AML-193 (cell line): ENCODE measurements at places on chromosomes 5 and 9.
A peak's percentile ranks its signal among the peaks of the same experiment; 100 is the strongest.

- no peak for DNase-seq
These were observed 70.4 kb upstream of the DAB2 start for GRCh38 chr5:39495227-39495626.

DNA sequence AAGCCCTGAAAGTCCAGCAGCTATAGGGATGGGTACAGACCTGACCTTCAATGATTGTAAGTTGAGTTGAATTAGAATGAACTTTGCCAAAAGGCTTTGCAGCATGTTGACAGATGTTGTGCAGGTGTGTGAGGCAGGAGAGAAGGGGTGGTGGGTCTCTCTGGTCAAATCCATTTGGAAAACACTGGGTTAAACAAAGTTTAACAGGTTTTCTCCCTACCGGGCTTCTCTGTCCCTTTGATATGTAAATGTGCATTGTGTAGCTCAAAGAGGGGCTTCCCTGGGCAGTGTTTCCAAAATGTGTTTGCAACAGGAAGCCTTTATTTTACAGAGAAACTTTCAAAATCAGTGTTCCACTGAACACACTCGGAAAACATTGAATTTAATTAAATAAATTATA lies 72.1 kb upstream of the BRINP1 start:
- DNase-seq, result no peak

- DNase-seq, result peak; percentile 71
These were observed 134.7 kb upstream of the DMRT1 start for GRCh38 chr9:706606-707459.

- DNase-seq, result no peak
These were observed 136.1 kb downstream of the GAPVD1 start for GRCh38 chr9:125397736-125398135.

GRCh38 chr5:616484-617039 lies 4.4 kb downstream of the CEP72 start:
- DNase-seq, result no peak

DNA sequence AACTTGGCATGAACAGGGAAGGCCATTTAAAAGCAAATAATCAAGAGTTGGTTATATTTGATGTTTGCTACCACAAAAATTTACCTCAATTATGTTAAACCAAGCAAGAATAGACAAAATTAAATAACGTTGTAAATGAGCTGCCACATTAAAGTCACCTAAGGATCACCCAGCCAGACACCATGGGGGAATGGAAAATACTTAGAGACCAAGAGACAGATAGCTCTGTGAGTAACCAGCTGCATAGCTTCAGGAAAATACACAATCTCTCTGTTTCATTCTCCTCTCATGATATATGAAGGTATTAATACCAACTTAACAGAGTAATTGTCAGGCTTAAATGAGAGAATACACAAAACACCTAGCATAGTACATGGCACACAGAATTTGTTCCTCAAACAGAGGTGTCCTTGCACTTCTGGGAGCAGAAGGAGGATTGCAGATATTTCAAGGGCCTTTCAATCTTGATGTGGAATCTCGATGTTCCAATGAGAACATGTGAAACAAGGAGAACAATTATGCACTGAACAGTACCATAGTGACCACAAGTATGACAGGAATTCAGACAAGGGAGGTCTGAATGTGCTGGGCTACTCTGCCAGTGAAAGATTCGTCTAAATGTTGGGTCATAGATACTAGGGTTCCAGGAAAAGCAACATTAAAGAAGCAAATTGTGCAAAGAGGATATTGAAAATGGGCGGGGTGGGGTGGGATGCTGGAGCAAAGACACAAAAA lies 18.6 kb downstream of the JAKMIP2 start:
- DNase-seq, result no peak

DNA sequence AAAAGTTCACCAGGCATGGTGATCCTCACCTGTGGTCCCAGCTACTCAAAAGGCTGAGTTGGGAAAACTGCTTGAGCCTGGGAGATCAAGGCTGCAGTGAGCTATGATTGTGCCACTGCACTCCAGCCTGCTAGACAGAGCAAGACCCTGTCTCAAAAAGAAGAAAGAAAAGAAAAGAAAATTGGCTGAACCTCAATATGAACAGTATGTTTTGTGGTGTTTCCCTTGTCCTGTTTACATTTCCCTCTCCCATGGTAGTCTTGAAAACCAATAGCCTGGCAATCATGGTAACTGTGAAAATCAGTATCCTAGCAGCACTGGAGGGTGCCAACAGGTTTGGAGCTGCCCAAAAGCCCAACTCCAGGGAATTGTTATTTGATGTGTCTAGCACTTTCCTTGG lies 174.1 kb upstream of the NR4A3 start:
- no peak for DNase-seq

GRCh38 chr9:37936965-37937364 lies 33.0 kb upstream of the SLC25A51 start:
- no peak for DNase-seq
